ENCODE measurements at places on chromosomes 6 and 20.

DNA sequence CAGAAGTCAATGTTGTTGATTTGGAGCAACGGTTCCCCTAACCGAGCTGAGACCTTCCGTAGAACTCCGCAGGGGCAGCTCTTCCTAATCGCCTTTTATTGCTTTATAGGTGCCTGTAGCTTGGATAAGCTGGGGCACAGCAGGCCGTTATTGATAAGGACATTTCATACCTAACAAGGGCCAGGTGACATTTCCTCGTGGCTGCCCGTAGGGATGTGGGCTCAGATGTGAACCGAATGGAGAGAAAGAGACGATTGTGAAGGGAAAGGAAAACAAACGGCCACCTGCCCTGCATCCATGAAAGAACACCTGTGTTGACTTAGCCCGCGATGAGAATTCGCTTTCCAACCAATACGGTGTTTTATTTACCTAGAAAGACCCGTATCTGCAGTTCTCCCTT, 53.3 kb upstream of the DACT2 start:
- H3K4me1 ChIP-seq: peaks cover 6% of the 10 kb centered on the region
- no peaks in the 10 kb centered on the region for H3K36me3 ChIP-seq
- DNase-seq: no peak
- H3K4me3 ChIP-seq: no peak overlapping the region
- no peak overlapping the region for H3K27ac ChIP-seq
- peaks cover 11% of the 10 kb centered on the region for H3K27me3 ChIP-seq

DNA sequence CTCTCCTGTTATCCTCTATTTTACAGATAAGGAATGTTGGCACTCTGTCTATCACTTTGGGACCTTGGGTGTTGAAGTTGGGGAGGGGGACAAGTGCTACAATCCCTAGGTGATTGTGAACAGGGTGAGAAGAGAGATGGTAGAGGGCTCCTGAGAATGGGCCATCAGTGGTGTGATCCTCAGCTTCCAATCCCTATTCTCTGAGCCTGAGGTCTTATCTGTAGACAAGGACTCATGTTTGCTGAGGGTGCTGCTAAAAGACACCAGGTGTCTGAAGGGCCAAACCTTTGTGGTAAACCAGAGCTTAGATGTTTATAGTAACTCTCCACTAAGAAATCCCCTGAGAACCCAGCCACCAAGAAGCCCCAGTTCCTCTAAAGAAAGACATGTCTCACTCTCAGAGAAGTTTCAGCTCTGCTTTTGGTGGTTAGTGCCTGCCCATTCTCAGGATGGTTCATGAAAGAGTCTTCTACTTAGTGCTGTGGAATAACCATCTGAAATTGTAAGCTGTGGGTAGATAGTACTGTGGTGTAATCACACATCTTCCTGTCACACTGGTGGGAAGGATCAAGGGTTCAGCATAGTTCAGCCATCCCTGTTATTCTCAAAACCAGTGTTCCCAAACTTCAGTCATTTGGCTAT, 58.2 kb upstream of the IL20RA start:
- H3K4me3 ChIP-seq: no peak overlapping the region
- DNase-seq: no peak
- H3K27ac ChIP-seq: no peak overlapping the region
- H3K4me1 ChIP-seq: no peaks in the 10 kb centered on the region

DNA sequence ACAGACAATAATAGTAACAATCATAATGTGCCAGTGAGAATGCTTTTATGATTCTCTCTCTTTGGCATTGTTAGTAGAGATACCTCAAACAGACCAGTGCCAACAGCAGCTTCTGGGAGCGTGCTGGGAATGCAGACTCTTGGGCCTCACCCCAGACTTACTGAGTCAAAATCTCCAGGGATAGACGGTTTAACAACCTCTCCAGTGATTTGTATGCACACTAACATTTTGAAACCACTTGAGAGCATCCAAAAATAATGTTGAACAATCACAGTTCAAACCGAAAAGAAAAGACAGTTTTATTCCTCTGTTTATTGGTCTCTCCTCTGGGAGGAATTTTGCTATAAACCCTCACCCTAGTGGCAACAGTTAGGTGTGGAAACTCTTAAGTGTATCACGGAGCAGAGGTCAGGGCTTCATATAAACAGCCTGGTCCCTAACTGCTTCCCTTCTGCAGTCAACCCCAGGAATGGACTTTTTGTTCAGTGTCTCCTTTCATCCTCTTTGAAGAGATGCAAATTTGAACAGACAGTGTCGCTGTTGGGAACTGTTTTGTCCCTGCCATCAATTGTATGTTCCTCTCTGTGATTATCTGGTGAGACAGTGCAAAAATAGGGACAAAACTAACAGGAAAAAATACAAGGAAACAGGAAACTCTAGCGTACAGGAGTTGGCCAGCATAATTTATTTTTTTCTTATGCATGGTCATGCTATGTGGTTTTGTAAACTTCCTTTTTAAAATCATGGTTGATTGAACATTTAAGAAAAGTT, 162.4 kb upstream of the BTBD3 start:
- DNase-seq: no peak
- H3K4me3 ChIP-seq: no peak overlapping the region
- no peaks in the 10 kb centered on the region for H3K27me3 ChIP-seq
- H3K4me1 ChIP-seq: no peaks in the 10 kb centered on the region
- no peak overlapping the region for H3K27ac ChIP-seq

DNA sequence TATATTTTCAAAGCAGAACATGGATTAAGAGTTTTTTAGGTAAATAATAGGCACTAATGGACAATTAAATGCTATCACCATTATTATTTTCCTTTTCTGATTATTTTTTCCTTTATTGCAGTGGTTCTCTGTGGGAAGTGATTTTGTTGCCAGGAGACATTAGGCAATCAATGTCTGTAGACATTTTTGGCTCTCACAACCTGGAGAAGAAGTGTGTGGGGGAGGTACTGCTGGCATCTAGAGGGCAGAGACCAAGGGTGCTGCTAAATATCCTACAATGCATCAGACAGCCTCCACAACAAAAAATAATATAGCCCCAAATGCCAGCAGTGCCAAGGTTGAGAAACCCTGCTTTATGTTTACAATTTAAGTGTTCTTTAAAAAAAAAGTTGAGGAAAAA, 8.3 kb downstream of the IFNGR1 start:
- no peaks in the 10 kb centered on the region for H3K27me3 ChIP-seq
- peaks cover 46% of the 10 kb centered on the region for H3K36me3 ChIP-seq
- H3K4me1 ChIP-seq: peaks cover 82% of the 10 kb centered on the region
- DNase-seq: no peak
- no peak overlapping the region for H3K4me3 ChIP-seq

- H3K27ac ChIP-seq: no peak overlapping the region
- H3K27me3 ChIP-seq: no peaks in the 10 kb centered on the region
- DNase-seq: no peak
- H3K4me3 ChIP-seq: no peak overlapping the region
These were observed 37.9 kb downstream of the AGPAT4 start for GRCh38 chr6:161235776-161236633.

Data from heart right ventricle (tissue), 16 donors.